Left cardiac atrium (tissue), 4 donors: ENCODE measurements at places on chromosomes 1 and 21.

DNA sequence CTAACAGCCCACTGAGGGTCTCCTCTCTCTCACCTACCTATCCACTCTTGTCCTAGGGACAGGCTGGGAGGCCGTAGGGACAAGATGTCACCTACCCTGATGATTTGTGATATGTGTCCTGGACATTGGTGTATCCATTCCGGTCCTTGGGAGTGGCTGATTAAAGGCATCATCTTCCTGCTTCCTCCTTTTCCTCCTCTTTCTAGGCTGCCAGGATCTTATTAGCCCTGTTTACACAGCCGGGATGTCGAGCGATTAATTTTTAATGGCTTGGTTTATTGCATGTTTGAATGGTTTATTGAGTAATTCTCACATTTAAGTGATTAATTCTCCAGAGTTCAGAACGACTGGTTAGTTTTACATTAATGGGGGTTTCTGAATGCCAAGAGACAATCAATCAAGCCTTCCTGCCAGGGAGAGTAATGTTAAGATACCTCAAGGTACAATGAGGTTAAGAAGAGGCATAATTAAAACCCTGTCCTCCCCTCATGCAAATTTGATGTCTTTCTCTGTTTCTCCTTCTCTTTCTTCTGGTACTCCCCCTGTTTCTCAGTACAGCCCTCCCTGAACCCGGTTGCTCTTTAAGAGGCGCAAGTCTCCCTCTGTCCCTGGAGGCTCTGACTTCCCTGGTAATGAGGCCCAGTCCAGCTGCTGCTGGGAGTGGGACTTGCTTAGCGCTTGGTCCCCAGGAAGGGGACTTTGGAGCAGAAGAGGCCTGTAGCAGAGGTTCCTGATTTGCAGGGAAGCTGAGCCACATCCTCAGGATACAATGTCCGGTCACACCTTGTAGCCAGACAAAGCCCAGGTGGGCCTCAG is 50.9 kb downstream of the ACTL8 start:
- DNase-seq, result no peak

- no peak for DNase-seq
These were observed 1.8 kb upstream of the LIN9 start for GRCh38 chr1:226310637-226311195.

DNA sequence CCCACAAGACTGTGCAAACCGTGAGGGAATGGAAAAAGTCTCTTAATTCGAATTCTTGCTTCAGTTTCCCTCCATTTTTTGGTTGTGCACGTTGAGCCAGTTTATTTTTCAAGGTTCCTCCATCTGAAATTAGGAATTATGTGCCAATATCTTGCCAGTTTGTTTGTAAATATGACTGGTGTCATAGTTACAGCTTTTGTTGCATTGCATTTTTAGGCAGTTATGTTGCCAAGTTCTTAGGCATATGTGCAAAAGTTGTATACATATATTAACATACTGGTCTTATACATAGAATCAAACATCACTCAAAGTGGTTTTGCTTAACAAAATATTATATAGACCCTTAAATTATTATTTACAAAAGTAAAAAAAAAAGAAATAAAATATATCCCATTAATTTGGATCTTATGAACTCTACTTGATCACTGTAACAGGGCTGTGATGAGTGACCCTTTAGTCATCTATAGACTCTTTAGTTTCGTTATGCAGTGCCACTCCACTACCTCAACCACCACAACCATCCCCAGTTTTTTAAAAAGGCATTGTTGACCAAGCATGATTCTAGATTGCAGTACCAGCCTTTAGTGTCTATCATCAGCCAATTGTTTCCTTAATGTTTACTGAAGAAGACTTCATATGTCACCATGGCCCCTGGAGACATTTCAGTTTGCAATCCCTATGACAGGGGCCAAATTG is 20.9 kb upstream of the DYNLT5 start:
- DNase-seq, result no peak

DNA sequence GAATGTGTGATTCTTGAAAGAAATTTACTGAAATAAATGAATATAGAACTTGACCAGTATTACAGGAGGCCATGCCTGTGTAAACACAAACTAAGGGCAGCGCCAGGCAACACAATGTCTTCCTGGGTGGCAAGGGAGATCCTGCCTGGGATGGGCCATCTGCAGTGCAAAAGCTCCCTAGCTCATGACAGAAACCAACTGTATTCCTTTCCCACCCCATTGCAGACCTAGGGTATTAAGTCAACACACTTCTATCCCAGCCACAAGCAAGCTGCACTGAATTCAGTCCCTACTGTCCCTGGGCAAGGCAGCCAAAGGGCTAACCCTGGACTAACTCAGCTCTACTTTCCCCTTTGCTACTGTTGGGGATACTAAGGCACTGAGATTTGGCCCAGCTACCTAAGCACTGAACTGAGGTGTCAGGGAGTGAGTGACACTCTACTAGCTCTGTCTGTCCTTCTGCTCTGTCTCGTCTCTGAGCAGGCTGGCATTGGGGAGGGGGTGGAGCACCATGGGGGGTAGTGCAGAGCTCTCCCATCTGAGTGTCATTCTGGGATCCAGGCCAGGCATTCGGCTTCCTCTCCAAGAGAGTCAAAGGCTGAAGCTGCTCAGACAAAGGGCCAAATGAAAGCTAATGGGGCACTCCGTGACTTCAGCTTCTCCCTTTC is 2.5 kb downstream of the INKA2 start:
- DNase-seq, result peak; percentile 85

DNA sequence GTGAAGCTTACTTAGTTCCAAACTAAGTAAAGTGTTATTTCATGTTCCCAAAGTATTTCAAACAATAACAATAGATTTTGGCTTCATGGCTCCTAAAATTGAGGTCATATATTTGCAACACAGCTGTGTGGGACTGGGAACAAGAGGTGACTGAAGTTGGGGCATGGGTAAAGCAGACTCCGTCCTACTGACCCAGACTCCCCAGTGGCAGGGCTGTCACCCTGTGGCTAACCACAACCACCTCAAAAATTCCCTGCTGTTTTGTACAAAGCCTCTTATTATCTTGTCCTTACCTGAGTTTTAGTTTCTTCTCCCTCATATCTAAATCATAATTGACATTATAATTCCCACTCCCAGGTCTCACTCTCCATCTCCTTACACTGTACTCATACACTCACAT is 117.6 kb downstream of the PTGER3 start:
- no peak for DNase-seq

GRCh38 chr1:44947063-44947773 is 39.2 kb downstream of the EIF2B3 start:
- peak; percentile 31 for DNase-seq

DNA sequence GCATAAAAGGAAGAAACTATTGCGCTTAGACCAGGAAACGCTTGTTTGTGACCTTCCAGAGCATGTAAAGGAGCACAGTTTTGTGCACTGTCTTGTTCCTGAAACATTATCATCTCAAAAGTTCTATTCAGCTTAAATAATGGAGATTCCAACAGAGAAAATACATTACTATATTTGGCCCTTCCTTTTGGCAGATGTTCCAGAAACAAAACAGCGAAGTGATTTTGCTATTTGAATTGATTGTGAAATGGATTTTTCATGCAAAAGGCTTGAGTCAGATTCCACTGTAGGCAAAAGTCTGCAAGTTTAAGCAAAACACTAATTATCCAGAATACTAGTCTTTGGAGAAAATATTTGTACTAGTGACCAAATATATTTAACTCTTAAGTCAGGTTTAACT is 80.3 kb upstream of the PTBP2 start:
- no peak for DNase-seq

- DNase-seq, result no peak
These were observed 121.1 kb upstream of the ST6GALNAC5 start for GRCh38 chr1:76746206-76746605.

GRCh38 chr1:209789245-209789644 is 4.9 kb upstream of the C1orf74 start:
- no peak for DNase-seq

GRCh38 chr21:32347977-32348376 is 44.8 kb downstream of the URB1 start:
- DNase-seq, result no peak

DNA sequence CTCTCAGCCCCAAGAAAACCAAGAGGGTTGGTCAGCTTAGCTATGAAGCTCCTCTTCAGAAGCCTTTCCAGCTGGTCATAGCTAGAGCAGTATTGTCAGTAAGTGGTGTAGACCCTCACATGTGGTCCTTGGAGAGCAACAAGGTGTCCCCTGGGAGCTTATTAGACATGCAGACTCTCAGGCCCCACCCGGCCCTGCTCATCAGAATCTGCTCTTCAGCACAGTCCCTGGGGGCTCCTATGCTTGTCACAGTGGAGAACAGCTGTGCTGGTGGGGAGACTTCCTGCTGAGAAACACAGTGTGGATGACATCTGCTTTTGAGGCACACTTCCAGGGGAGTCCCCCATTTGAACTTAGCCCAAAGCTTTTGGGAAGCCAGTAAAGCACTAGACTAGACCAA is 21.9 kb upstream of the NEK2 start:
- DNase-seq, result no peak

- no peak for DNase-seq
These were observed 26.6 kb downstream of the TTC39A start for GRCh38 chr1:51303751-51304251.

DNA sequence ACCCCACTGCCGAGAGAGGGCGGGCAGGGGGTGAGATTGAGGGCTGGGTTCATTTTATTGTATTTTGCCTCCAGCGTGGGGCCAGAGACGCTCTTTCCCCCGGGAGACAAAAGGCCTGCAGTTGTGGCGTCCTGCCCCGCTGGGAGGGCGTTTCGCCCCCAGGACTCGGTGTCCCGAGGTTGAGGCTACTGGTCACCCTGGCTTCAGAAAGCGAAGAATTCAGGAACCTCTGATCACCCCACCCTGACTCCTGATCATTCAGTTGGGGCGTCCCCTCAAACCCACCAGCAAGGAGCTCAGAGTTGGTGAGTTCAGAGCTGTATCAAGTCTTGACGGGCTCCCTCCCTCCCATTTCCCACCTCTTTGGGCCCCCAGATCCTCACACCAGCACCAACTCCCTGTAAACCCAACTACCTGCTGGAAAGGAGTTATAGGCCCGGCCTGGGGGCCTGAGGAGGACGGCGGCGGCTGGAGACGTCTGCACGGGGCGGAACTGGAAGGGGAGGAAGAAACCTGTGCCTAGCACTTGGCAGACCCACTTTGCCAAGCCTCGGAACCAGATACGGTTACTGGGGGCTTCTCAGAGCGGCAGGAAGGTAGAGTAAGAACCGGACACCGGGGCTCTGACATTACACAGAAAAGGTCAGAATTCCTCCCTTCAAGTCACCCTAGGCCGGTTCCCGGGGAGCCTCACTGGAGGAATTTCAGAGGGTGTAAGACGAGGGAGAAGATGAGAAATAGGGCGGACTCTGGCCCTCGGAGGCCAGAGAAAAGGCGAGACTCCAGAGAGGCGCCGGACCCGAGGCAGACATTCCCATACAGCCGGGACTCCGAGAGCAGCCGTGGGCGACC is 761 bp upstream of the PAX7 start:
- no peak for DNase-seq

GRCh38 chr1:174982971-174983689 is 16.6 kb upstream of the CACYBP start:
- DNase-seq, result no peak

- DNase-seq, result peak; percentile 89
These were observed at the start of gene PLPP3 for GRCh38 chr1:56578963-56579875. TSS of gene PLPP3 (minus strand) at chr1:56579563. CDS start at chr1:56579016, 547 bp downstream.

- no peak for DNase-seq
These were observed 337.1 kb upstream of the KAZN start for GRCh38 chr1:14261395-14261794.

- DNase-seq, result no peak
These were observed 506 bp upstream of the SRP9 start for GRCh38 chr1:225777058-225777582.

DNA sequence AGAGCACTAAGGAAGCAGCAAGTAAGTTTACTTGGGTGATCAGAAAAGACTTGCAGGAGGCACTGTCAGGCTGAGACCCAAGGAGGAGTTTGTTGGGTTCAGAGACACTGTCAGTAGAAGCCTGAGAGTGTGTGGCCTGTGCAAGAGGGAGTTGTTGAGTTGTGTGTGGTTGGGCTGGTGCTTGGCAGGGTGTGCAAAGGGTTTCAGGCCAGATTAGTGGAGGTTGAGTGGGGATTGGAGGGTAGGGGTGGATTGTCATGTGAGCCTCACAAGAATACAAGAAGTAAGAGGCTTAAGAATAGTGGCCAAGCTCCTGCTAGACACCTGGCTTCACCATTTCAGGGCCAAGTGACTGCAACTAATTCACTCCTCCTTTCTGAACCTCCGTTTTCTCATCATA is 8.9 kb upstream of the KIF21B start:
- DNase-seq, result no peak

DNA sequence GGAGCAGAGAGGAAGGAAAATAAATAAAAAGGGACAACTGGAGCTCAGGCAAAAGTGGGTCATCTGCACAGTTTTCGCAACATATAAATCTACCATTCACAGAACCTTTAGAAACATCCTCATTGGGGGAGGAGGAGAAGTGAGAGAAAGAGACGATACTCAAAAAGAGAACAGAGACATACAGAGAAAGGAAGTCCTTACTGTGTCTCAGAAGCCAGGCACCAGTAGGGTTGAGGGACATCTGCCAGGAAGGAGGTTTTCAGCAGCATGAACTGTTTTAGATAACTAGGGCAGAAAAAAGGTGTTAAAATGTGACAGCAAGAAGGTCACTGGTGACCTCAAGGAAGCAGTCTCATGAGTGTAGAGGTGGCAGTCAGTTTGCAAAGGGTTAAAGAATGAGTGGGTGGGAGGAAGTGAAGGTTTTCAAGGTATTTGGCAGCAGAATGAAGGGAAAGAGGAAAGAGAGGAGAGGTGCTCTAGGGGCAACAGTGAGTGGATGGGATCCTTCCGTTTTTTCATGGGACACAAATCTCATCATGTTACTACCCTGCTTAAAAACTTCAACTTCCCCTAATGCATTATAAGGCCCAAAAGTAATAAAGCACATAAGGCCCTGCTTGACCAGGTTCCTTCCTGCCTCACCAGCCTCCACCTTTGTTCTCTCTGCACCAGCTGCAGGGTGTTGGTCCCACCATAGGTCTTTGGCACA is 9.5 kb downstream of the JAK1 start:
- no peak for DNase-seq

DNA sequence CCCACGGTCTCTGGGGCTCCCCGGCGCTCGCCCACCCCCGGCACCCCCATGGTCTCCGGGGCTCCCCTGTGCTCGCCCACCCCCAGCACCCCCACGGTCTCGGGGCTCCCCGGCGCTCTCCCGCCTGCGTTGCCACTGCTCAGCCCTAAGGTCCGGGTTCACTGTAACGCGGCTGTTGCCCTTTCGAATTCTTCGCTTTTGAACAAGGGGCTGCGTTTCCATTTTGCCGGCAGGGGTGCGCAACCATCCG is 5.2 kb upstream of the FTCD start:
- no peak for DNase-seq

DNA sequence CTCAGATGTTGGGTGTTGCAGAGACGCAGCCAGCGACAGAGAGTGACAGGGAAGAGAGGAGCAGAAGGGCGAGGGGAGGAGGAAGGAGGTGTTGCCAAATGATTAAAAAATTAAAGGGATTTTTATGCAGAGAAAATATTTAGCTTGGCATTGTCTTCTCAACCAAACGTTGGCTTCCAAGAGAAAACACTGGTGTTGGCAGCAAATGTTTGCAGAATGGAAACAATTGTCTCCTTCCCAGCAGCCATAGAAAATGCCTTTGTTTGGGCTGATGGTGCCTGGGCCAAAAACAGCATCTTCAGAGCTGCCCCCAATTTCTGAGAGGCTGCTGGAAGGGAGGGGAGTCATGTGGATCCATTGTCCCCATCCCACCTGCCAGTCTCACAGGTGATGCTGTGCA is 29.7 kb upstream of the GRIK3 start:
- no peak for DNase-seq

GRCh38 chr1:188903241-188903640 is 1574.4 kb downstream of the BRINP3 start:
- no peak for DNase-seq

- no peak for DNase-seq
These were observed 12.6 kb downstream of the GTF2B start for GRCh38 chr1:88878731-88879130.

GRCh38 chr1:223041481-223041880 is 101.6 kb downstream of the TLR5 start:
- DNase-seq, result no peak
